ENCODE measurements at places on chromosomes 1 and 21. TPM values are rescaled to one million over a fixed set of nuclear protein-coding genes. Genes with fewer than 3 reads are reported as not detected.
A peak's percentile ranks its signal among the peaks of the same experiment; 100 is the strongest.

B3GALNT2 gene
- 30.0 TPM for total RNA-seq

- no peak for DNase-seq
Measured at GRCh38 chr1:39675220-39675619, 3.3 kb upstream of the NT5C1A start.

RHBDL2 gene
- total RNA-seq = 1.4 TPM

DPT gene
- total RNA-seq = 0.69 TPM

- DNase-seq = no peak
Measured at GRCh38 chr21:42618707-42619102, 34.7 kb upstream of the PDE9A start.

- DNase-seq = no peak
Measured at GRCh38 chr1:18912550-18912949, 10.2 kb upstream of the ALDH4A1 start.

GRCh38 chr1:21574466-21575151 is 65.4 kb downstream of the ALPL start:
- peak; percentile 82 for DNase-seq

- DNase-seq = peak; percentile 65
Measured at GRCh38 chr1:203612932-203613682, 13.5 kb upstream of the ATP2B4 start.

- DNase-seq = peak; percentile 13
Measured at GRCh38 chr1:178682429-178682828, 42.6 kb upstream of the RALGPS2 start.

DNA sequence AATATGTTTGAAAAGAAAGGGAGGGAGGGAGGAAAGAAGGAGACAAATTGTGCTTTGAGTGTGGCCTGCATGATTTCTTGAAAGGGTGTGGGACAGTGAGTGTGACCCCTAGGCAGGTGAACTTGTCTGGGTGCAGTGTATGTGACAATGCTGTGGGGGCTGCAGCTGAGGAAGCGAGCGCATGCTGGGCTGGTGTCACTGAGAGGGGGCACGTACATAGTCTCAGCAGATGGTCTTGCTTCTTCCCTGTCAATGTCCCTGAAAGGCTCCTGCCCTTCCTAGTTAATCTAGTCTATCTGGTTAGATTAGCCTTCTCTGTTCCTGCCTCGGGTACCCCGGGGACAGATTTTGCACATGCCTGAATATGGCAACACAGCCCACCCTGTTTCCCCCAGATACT is 9.8 kb downstream of the FAAH start:
- no peak for DNase-seq

DNA sequence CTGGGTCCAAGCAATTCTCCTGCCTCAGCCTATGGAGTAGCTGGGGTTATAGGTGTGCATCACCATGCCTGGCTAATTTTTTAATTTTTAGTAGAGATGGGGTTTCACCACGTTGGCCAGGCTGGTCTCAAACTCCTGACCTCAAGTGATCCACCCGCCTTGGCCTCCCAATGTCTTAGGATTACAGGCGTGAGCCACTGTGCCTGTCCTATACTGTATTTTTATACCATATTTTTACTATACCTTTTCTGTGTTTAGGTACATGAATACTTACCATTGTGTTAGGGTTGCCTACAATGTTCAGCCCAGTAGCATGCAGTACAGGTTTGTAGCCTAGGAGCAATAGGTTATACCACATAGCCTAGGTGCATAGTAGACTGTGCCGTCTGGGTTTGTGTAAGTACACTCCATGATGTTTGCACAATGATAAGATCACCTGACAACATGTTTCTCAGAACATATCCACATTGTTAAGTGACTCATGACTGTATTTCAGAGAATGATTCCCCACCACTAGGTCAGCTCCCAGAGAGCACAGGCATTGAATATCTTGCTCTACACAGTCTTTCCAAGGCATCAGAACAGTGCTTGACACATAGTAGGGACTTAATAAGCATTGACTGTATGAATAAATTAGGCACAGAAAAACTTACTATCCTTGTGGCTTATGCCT is 6.0 kb upstream of the CITED4 start:
- DNase-seq = peak; percentile 66

DNA sequence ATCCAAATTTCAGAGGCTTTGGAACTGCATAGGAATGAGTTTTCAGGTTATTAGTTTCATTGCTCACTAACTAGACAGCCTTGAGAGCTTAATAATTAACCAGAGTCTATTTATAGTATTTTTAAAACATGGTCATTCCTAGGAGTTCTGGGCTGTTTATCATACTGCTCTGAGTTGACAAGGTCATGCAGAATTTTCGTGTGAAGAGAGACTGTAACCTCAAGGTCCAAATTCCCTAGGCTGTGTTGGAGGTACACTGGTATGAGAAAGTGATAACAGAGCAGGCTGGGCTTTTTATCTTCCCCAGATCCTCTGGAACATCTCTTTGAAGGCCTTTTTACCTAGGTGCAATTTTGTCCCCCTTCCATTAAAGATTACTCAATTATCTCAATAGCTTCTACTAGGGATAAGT is 736.3 kb downstream of the LTN1 start:
- no peak for DNase-seq
